ENCODE measurements at places on chromosomes 2 and 18.

DNA sequence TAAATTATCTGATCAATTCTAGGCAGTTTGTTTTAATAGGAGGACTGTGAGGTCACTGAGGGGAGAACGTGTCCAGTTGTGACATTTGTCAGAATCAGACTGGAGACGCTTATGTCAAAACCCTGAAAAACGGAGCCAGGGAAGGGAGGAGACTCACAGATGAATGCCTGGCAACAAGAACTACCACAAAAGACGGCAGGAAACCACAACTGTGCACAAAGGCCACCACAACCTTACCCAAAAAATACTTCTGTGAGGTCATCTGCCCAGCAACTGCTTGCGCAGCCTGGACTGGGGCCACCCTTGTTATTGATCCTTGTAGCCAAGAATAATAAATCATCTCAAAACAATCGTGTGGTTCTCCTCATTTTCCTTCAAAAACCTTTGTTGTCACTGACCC lies 173.0 kb upstream of the ALKAL2 start:
- DNase-seq: no peak

DNA sequence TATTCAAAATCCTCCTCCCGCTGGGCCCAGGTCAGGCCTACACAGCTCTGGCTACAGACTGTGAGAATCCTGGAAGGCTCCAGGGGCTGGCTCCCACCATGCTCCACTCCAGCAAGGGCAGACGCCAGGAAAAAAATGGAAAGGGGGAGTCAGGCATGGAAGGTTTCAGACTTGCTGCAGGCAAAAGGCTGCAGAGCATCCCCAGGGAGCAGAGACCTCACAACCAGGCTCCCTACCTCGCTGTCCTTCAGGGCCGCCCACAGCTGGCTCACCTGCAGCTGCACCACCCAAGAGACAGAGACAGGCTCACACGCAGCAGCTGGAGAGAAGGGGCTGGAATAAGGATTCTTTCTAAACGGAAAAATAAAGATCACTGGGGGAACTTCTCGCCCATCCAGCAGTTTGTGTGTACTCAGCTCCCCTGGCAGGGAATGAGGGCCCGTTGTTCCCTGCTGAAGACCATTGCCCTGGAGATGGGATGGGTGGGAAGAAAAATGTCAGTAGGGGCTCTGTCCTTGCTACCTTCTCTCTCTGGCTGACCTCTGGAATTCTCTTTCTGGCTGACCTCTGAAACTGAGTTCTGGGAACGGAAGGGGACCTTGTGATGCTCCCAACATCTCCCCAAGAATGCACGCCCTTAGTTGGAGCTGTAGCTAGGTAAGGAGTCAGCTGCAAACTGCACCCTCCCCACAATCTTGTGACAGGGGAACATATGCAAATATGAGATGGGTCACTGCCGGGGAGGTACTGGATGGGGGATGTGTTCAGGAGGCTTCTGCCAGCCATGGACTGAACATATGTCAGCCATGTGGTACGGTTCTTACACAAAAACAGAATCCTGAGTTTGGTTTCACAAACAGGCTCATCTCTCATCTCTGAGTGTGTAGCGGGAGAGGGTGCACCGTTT lies 34.5 kb downstream of the BCL2 start:
- DNase-seq: no peak

DNA sequence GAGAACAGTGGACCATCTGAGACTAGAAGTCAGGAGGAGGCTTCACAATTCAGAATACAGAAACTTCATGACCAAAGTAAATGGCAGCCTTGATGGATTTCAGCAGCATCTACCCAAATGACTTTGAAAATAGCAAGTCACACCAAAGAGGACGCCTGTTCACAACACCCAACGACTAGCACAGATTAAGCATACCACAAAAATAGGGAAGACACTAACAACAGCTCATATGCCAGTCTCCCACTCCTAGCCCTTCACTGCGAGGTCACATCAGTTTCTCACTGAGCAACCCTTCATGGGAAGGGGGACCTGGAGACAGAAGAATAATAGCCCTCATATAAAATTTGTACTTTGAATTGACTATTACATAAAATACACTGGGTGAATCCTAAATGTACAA lies 228.4 kb upstream of the SLC39A10 start:
- no peak for DNase-seq

DNA sequence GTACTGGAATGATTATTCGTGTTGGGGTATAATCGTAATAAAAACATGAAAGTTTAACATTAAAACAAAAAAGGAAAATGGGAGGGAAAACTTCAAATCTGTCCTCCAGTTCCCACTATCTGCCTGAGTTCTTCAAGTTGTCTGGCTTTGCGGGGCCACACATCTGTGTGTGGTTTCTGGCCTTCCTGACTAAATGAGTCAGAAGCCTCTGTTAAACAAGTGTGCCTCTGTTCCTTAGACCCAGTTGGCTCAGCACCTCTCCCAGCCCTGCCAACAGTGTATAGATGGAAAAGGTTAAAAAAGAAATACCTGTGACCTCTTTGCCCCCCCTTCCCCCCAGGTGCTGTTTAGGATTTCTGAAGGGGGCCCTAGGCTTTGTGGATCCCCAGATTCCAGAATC lies 30.2 kb downstream of the XDH start:
- DNase-seq: no peak

GRCh38 chr18:50315100-50315871 lies 27.8 kb upstream of the CXXC1 start:
- DNase-seq: no peak

DNA sequence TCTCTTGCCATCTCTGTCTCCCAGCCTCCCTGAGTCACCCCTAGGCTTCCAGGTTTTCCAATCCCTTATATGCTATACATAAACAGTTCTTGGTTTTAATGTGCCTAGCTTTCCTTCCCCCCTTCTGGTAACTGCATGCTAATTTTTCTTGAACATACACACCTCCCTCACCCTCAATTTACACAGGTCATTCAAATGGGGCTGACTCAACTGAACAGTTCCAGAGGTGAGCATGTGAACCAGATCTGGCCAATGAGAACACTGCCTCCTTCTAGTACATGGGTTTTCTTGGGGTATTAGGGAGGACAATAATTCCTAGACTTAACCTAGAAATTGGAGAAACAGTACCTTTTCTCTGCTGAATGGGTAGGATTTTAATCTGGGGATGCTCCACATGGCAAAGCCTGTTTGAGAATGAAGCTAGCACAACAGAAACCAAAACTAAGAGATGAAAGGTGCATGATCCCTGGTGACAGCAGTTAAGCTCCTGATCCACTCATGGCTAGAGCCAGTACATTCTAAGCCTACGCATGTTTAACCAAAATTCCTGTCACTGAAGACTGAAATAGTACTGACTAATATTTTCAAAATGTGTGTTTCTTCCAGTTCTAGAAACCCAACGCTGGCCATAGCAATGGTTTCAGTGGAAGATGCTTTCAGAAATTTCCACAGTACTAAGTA lies 11.8 kb downstream of the SLC25A12 start:
- DNase-seq: no peak

DNA sequence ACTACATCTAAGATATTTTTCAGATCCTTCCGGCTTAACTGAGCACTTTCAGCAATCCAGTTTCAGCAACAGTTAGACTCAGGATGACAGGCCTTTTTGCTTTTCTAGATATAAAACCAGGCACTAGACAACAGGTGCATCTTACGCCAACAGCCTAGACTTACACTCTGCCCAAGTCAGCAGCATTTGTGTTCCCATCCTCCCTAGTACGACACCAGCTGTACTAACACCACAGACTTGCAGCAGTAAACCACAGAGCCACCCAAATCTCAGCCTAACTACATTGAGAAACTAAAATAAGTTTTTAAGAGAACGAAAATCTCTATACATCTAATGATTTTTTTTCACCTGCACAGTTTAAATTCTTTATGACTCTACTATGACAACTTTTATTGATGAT lies 89.9 kb upstream of the DNMT3A start:
- DNase-seq: no peak

- DNase-seq: no peak
Observed at GRCh38 chr2:2644040-2644439, 313.0 kb upstream of the MYT1L start.

DNA sequence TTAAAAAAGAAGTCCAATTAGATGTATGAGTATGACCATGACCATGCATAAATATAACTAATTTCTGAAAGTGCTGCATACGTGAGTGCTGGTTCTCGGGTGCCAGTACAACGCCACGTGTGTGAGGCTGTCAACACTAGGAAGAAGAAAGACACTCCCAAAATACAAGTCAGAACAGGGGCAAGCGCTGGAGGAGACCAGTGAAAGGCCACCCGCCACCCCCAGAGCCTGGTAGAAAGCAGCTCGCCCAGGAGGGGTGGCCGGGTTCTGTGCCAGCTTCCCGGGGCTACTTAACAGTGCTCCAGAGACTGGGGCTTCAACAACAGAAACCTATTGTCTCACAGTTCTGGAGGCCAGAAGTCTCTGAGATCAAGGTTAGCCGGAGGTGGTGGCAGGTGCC lies 147.6 kb downstream of the RTP5 start:
- DNase-seq: no peak

DNA sequence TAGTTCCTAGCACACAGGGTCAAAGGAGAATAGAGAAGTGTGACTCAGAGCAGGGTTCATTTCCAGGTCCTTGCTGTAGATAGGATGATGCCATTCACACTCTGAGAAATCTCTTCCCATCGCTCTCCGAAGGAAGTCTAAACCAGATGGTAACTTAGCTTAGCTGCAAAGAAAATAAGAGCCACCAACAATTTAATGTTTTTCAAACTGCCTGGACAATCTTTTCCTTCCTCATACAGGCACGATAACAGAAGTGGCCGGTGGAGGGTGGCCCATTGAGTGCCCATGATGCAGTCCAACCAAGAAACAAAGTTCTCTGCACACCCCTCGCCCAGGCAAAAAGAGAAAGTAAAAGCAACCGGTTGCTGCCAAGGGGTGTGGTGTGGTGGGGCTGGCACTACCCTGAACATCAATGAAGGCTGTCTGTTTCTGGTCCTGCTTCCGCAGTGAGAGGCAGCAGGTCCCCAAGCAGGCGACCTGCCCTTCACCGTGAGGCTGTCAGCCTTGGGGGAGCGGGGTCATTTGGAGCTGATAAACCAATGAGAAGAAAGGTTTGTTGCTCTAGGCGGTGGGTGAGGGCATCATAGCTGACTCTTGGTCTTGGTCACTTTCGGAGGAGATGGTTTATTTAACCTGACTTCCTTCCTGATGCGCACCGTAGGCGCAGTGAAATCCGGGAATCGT lies 105.6 kb upstream of the CD302 start:
- no peak for DNase-seq
